Renal cortex interstitium (tissue), 15 donors: ENCODE measurements at places on chromosomes 13 and 19. TPM values are rescaled to one million over a fixed set of nuclear protein-coding genes. Genes with fewer than 3 reads are reported as not detected.
A peak's percentile ranks its signal among the peaks of the same experiment; 100 is the strongest.

DNA sequence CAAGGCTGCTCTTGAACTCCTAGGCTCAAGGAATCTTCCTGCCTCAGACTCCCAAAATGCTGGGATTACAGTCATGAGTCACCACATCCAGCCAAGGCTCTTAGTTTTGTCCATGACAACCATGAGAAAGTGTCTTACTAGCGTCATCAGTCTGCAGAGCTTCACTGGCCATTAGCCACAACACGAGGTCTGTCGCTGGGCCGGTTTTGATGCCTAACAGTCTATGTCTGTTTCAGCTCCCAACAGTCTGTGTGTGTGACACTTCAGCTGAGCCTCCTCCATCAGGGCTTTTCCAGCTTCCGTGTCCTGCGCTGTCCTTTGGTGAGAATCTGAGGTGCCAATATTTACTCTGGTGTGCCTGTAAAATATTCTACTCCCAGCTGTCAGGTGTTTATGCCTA is 47.6 kb downstream of the CEP89 start:
- no peak for DNase-seq

GRCh38 chr13:110874508-110874960 is 40.3 kb downstream of the ANKRD10 start:
- no peak for DNase-seq

- no peak for DNase-seq
Observed at GRCh38 chr19:48372904-48373303, 8.7 kb downstream of the SYNGR4 start.

Gene WTIP
- 30.2 TPM for polyA plus RNA-seq

Gene SERTAD1
- 6.4 TPM for polyA plus RNA-seq

GRCh38 chr19:34254698-34255432 is 511 bp downstream of the GARRE1 start:
- peak; percentile 37 for DNase-seq

- DNase-seq: no peak
Observed at GRCh38 chr13:30572859-30573275, 44.9 kb upstream of the USPL1 start.

DNA sequence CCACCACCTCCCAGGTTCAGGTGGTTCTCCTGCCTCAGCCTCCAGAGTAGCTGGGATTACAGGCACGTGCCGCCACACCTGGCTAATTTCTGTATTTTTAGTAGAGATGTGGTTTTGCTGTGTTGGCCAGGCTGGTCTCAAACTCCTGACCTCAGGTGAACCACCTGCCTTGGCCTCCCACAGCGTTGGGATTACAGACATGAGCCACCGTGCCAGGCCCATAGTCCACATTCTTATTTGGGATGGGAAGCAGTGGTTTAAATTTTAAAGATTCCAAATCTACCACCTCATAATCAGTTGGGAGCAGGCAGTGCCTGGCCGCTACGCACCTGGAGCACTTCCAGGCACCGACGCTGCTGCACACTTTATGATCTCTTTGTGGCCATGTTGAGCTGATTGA is 160.6 kb upstream of the SOX1 start:
- no peak for DNase-seq

GRCh38 chr13:30312904-30313303 is 5.6 kb upstream of the KATNAL1 start:
- no peak for DNase-seq

DNA sequence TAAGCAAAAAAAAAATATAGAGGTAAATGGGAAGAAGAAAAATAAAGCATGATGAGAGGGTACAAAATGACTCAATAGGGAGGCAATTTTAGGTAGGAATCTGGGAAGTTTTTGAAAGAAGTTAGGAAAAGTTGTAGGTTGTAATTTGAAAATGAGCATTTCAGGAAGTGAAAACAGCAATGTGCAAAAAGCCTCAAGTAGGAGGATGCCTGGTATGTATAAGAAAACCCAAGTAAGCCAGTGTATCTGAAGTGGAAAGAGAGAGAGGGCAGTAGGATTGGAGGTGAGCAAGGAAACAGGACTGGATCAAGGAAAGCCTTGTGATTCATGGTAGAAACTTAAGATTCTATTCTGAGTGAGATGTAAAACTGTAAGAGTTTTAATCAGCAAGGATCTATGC is 121.6 kb upstream of the SPRY2 start:
- DNase-seq: no peak

GRCh38 chr19:33562636-33563035 is 41.0 kb upstream of the PEPD start:
- DNase-seq: no peak

- no peak for DNase-seq
Observed at GRCh38 chr13:35349052-35349451, 127.4 kb downstream of the MAB21L1 start.

DNA sequence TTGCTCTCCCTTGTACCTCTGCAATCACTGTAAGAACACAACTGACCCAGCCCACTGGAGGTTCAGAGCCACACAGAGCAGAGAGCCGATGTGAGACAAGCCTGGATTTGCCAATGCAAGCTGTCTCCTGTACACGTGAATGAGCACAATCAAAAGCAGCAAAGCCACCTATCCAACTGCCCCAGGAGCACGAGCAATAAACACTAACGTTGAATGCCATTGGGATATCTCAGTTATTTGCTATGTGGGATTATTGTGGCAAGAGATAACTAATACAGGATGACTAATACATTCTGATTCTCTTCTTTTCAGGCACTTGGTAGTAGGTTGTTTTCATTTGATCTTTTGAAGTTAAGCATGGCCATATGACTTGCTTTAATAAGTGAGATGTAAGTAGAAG is 85.2 kb upstream of the FAM216B start:
- DNase-seq: no peak

- DNase-seq: no peak
Observed at GRCh38 chr13:43996221-43996620, 116.5 kb downstream of the LACC1 start.

Gene GRIK5
- polyA plus RNA-seq: 33.6 TPM

DNA sequence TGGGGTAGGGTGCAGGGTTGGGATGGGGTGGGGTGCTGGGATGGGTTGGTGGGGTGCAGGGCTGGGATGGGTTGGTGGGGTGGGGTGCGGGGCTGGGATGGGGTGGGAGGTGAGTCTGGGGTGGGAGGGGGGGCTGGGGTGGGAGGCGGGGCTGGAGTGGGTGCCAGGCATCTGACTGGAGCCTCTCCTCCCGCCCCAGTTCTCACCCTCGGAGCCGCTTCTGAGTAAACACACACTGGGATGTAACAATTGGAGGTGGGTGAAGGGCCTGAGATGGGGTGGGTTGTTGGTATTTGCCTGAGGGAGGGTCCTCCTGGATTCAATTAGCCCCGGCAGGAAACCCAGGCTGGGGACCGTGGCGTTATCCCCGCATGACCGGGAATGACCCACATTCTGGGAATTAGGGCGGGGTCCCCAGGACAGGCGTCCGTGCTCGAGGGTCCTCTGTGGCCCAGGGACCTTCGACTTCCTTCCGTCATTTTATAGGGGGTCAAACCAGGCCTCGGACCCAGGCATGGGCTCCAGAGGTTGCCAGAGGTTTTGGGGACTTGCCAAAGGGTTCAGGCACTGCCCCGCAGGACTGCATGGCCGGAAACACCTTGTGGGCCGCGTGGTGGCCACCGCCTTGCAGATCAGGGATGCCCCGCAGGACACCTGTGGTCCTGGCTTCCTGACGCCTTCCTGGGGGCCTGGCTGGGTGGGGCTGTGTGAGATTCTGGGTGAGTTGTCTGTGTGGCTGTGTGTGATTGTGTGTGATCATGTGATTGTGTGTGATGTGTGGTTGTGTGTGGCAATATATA is 1.4 kb downstream of the TMPRSS9 start:
- DNase-seq: no peak

- DNase-seq: no peak
Observed at GRCh38 chr19:16548956-16549355, 6.7 kb upstream of the CHERP start.

- DNase-seq: no peak
Observed at GRCh38 chr19:13866463-13867046, 10.4 kb upstream of the NANOS3 start.

DNA sequence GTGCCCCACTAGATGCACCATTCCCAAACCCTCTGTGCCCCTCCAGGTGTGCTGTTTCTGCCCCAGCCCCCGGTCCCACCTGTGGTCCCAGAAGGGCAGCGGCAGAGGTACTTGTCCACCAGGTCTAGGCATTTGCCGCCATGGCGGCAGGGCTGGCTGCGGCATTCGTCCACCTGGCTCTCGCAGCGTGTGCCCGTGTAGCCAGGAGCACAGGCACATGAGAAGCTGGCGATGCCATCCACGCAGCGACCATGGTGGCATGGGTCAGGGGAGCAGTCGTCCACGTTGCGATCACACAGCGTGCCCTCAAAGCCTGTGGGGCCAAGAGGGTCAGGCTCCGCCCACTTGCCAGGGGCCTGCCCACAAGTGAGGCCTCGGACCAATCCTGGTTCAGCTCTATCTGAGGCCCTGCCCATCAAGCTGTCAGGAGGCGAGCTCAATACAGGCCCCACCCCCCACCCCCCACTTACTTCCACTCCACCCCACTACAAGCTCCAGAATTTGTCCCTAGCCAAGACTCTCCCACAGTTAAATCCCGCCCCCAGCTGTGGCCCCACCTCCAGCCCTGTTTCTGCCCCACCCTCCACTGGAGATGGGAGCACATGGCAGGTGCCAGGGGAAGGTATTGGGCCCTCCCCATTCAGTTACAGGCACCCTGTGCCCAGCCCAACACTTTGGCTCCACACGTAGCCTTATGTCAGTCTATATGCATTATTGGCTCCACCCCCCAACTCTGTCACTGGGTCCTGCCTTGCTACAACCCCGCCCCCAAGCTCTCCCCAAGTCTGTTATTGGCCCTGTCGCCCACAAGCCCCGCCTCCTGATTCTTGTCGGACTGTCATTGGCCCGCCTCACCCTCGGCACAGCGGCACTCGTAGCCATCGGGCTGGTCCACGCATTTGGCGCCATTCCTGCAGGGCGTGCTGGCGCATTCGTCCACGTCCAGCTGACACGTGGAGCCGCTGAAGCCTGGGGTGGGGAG is 13.5 kb downstream of the NOTCH3 start:
- no peak for DNase-seq

GRCh38 chr13:105758918-105759860 is 776.3 kb downstream of the EFNB2 start:
- DNase-seq: no peak

DNA sequence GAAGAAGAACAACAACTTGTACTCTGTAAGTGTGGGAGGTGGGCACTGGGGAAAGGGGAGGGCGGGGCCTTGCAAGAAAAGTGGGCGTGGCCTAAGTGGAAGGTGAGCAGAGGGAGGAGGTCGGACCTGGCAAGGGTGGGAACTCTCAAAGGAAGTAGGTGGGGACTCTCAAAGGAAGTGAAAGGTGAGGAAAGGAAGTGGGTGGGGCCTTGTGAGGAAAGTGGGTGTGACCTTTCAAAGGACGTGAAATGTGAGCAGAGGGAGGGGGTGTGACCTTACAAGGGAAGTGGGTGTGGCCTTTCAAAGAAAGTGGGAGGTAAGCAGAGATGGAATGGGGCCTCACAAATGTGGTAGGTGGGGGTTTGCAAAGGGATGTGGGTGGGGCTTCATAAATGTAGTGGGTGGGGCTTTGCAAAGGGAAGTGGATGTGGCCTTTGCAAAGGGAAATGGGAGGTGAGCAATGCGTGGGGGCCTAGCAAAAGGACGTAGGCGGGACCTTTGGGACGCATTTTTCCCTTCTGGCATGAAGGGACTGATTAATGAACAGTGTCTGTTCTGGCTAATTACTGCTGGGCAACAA is 25.9 kb downstream of the ACSBG2 start:
- no peak for DNase-seq

GRCh38 chr19:5021046-5021445 is 52.1 kb downstream of the KDM4B start:
- no peak for DNase-seq

Gene DNAAF3
- polyA plus RNA-seq: 6.6 TPM

GRCh38 chr19:12825254-12826131 is 8.9 kb downstream of the RTBDN start:
- DNase-seq: no peak

DNA sequence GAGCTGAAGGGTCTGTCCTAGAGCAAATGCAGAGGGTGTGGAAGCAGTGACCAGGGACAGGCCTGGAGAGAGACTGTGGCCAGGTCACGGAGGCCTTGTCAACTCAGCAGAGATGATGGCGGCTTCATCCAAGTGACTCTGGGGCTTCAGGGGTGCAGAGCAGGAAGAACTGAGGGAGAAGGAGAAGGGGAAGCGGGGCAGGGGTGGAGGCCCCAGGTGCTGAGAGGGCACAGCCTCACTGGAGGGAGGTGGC is 299.1 kb downstream of the ZNF536 start:
- no peak for DNase-seq

DNA sequence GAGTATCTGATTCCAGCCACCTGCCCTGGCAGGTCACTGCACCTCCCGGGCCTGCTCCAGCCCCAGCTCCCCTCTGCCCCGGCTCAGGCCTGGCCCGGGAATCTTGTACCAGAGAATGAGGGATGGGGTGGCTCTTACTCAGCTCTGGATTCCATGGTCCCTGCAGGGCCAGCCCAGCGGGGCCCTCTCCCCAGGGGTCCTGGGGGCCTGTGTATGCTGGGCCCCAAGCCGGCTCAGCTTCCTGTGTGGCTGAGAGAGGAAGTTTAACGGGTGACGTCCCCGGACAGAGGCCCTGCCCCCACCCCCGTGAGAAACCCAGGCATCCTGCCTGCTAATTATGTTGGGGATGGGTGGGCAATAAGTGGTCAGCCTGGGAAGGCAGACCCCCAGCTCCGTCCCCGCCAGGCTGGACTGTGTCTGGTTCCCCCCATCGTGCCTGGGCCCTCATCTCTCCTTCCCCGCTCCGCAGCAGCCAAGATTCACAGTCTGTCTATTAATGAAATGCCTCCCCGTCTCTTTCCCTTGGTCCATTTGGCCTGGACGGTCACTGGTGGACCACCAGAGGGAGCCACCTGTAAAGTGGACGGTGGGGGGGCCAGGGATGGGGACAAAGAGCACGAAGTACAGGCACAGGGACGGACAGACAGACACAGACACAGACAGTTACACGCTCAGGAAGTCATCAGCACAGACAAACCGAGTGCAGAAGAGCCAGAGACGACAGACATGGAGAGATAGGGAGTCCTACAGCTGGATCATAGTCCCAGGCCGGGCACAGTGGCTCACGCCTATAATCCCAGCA is at the start of gene DENND1C:
Gene DENND1C, minus strand, starts transcription at position 247 of the 802 bp plus-strand sequence. Its CDS starts 92 bp downstream, at position 155.
- DNase-seq: no peak

DNA sequence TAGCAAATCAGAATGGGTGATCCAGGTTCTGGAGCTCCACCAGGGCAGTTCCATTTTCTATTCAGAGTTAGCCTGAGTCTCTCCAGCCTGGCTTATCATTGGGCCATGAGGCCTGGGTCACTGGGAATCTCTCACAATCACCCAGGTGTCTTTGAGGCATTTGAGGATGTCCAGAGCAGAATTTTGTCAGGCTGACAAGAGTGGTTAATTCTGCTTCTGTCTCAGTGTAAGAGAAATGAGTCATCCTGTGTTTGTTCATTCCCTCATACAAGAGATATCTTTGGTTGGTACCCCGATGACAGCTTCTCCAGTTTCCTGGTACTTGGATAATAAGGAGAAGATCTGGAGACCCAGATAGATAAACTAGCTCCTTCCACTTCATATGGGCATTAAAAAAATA is 10.4 kb downstream of the ZNF93 start:
- DNase-seq: no peak
